Muscle of leg (tissue), 16 donors: ENCODE measurements at places on chromosomes 5 and 9.
A peak's percentile ranks its signal among the peaks of the same experiment; 100 is the strongest.

DNA sequence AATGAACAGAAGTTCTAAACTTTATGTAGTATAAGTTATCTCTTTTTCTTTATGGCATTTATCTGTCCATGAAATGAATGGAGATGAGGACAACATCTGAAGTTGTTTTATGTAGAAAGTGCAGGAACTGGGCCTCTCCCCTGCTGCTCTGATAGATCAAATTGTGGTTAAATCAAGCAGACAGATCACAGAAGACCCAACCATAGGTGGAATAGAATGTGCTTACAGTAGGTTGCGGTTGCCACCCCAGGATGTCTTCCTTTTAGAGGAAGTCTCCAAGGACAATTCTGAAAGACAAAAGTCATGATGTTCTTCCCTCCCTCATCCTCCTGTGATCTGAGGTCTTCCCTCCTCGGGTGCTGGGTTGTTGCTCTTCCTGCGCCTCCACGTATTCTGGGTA lies 12.9 kb downstream of the RASGRF2 start:
- no peak for DNase-seq

DNA sequence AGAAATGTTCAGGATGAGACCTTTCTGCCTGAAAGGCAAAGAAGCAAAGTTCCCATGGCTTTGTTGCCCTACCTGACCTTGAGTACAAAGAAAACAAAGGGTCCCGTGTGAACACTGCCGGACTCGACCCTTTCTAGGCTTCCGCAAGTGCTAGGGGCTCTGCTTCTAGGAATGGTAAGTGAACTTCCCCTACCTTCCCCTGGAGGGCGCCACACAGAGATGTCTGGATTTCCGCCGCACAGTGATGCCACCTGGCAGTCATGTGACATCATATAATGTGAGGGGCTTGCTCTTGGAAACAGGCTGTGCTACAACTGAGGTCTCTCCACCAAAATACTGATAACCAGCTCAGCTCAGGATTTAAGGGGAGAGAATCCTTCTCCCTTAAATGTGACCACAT lies 56.6 kb downstream of the HSD17B3 start:
- no peak for DNase-seq

GRCh38 chr9:135817951-135818717 lies 89.2 kb downstream of the CAMSAP1 start:
- no peak for DNase-seq

DNA sequence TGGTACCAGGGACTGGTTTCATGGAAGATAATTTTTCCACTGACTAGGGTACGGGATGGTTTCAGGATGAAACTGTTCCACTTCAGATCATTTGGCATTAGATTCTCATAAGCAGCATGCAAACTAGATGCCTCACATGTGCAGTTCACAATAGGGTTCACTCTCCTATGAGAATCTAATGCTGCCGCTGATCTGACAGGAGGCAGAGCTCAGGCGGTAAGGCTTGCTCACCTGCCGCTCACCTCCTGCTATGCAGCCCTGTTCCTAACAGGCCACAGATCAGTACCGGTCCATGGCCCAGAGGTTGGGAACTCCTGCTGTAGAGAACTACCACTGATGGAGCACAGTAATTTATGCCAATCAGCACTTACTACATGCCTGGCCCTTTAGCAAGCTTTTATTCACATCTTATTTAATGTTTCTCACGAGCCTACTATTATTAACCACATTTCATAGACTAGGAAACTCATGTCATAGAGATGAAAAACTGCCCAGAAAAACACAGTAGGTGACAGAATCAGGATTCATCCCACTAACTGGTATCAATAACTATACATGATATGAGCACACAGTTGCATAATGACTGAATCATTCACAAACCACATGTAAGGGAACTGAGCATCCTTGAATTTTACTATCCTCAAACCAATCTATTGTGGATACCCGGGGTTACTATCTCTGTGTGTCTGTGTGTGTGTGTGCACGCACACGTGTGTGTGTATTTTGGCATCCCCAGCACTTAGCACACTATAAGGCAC lies 46.5 kb downstream of the SVEP1 start:
- DNase-seq = no peak

GRCh38 chr5:171596391-171596878 lies 177.0 kb downstream of the FGF18 start:
- DNase-seq = peak; percentile 79

- no peak for DNase-seq
Observed at GRCh38 chr9:124370896-124371582, 44.2 kb downstream of the PSMB7 start.

- no peak for DNase-seq
Observed at GRCh38 chr5:140796718-140797095, 2.1 kb downstream of the PCDHA2 start.

DNA sequence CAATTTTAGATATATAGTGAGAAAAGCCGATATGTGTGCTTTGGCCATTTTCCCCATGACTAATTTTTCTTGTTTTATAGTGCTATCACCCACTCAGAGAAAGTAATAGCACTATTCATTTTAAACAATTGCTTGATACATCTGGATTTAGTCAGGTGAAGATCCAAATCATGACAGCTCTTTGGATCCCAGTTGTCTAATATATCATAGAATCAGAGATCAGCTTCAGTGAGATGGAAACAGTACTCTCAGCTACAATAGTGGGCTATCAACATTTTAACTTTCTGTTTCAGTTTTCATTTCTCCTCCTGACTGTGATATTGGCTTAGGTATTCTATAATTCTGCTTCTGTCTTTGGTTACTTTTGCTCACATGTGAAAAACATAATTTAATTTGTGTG lies 38.7 kb downstream of the VCAN start:
- DNase-seq = peak; percentile 66

- no peak for DNase-seq
Observed at GRCh38 chr5:33472805-33473409, 32.1 kb downstream of the TARS1 start.

DNA sequence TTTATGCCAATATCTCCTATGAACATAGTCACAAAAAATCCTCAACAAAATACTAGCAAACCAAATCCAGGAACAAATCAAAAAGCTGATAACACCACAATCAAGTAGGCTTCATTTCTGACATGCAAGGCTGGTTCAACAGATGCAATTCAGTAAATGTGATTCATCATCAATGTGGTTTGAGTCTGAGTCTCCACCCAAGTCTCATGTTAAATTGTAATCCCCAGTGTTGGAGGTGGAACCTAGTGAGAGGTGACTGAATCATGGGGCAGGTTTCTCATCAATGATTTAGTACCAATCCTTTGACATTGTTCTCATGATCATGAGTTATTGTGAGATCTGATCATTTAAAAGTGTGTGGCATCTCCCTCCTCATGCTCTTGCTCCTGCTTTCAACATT lies 1072.7 kb downstream of the NR2F1-AS1 start:
- DNase-seq = no peak

DNA sequence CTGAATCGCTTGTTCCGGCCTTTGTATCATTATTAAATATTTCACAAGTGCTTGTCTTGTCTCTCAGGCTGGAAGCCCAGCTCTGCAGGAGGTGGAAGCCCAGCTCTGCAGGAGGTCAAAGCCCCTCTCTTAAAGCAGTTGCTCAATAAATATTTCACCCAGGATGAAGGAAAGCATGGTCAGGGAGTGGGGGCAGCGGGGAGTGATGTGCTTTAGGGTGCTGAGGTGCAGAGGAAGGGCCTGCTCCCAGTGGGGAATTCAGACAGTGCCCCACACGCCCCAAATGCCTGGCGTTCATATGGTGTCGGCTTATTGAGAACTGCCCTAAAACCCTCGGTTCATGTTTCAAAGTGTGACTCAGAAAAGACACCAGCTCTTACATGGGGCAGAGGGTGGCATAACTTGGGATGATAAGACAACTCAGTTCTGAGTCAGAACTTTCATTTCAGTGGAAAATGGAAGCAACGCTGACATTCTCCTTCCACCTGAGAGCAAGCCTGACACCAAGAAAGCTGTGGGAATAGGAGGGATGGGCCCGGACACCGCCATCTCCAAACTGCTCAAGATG lies 114.3 kb upstream of the DAP start:
- no peak for DNase-seq

DNA sequence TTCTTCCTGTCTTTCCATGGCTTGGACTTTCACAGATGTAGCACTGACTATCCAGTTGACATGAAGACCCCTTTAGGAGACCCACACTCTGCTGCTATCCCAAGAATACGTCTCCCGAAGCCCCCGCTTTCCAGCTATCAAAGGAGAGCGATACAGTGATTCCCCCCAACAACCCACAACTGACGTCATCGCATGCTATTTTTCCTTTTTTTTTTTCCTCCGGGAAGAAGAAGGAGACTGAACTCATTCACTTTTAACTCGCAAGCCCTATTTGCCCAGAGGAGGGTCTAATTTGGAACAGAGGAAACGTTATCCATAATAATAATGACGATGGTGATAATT lies 2.1 kb downstream of the PAPPA start:
- DNase-seq = peak; percentile 78

DNA sequence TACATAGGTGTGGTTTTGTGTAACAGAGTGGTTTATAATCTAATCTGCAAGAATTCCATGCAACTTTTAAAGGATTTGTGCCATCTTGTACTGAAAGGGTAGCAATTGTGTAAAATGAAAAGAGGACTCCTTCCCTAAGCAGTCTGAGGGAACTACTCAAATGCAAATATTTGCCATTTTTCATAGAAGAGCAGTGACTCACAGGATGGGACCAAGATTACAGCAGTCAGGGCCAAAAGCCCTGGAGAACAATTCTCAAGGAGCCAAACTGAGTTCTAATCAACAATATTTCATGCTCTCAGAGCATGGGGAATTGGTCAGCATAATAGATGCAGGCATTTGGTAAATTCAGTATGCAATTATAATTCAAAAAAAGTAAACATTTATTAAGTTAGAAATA lies 495.8 kb downstream of the CHSY3 start:
- DNase-seq = no peak

DNA sequence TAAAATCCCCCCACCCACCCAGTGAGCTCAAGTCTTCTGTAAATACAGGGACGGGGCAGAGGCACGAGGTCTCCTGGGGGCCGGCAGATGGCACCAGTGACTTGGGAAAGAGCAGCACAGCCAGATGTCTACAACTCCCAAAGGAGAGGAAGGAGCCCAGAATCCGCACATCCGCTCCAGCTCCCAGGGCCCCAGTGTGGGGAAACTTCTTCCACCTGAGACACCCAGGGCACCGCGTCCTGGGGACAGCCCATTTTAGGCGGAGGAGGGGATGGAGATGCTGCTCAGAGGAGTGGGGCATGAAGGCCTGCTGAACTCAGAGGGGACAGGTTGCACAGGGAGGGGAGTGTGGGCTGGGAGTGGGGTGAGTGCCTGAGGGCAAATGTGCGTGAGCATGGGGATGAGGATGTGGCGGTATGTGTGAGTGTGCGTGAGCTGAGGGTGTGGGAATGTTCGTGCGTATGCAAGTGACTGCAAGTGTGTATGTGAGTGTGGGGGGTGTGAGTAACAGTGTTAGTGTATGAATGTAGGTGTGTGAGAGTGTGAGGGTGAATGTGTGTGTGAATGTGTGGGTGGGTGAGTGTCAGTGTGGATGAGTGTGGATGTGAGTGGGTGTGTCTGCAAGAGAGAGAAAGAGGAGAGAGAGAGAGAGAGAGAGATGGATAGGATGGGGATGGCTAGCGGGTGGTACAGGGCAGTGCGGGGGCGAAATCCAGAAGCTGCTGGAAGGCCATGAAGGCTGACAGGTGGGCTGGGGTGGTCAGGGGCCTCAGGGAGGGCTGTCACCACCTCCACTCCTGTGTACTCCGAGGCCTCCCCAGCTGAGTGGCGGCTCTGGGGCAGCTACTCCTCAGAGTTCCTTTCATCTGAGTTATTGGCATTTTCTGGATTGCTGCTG lies 63.5 kb downstream of the DUSP1 start:
- DNase-seq = peak; percentile 49

DNA sequence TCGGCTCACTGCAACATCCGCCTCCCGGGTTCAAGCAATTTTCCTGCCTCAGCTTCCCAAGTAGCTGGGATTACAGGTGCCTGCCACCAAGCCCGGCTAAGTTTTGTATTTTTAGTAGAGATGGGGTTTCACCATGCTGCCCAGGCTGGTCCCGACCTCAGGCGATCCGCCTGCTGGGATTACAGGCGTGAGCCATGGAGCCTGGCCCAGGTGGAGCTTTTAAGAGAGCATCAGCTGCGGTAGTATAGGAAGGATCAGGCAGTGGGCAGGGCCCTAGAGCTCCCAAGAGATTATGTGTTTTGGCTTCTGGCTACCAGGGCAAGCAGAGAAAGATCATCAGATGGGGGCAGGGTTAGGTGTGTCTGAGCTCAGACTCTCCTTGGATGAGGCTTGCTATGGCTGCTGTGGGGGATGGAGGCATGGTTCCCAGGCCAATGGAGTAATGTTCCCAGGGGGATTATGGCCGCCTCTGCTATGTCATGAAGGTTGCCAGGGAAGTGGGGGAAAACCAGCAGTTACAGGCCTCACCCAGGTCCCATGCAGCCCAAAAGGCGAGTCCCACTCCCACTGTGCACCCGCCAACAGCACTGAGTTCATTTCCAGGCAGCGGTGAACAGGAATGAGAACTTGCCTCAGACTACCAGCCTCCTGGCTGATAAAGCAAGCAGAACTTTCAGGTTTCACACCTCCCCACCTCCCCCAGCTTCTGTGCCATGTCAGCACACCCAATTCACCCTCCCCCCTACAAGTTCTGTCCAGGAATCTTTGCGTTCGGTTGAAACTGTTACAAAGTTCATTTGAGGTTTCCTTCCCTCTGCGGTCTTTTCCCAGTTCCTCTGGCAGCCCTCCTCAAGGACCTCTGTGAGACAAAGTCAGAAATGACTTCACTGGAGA lies 507.6 kb downstream of the SPATA31D1 start:
- DNase-seq = no peak

DNA sequence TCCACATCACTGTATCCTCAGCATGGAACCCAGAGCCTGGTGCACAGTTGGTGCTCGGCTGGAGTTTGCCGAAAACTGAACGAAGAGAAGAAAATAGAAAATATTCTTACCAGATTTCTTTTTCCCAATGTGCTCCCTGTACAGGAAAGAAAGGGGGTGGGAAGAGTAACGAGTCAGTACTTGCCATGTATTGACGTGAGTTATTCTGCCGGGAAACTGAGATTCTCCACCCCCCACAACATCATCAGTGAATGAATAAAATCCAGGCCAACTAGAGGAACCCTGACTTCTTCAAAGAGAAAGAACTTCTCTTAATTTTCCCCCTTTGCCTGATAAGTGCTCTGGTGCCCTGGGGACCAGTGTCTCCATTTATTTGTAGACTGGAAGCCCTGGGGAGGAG lies 80.6 kb downstream of the SH3PXD2B start:
- DNase-seq = no peak

DNA sequence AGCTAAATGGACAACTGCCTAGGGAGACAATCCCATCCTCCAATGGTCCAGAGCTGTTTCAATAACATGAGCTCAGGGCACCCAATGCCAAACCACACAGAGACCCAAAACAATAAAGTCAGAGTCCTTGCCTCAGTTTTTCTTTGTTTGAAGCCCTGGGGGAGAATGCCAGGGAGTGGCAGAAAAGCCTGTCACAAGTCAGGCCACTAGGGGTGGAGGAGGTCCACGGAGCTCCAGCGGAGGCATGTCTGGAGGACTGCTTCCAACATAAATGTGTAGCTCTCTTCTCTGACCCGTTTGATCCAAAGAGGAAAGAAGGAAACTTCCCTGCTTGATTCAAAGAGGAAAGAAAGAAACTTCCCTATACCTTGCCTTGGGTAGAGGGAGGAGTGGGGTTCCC lies 175.3 kb downstream of the HSPA4 start:
- DNase-seq = no peak
